ENCODE measurements at places on chromosomes 2 and 18.

DNA sequence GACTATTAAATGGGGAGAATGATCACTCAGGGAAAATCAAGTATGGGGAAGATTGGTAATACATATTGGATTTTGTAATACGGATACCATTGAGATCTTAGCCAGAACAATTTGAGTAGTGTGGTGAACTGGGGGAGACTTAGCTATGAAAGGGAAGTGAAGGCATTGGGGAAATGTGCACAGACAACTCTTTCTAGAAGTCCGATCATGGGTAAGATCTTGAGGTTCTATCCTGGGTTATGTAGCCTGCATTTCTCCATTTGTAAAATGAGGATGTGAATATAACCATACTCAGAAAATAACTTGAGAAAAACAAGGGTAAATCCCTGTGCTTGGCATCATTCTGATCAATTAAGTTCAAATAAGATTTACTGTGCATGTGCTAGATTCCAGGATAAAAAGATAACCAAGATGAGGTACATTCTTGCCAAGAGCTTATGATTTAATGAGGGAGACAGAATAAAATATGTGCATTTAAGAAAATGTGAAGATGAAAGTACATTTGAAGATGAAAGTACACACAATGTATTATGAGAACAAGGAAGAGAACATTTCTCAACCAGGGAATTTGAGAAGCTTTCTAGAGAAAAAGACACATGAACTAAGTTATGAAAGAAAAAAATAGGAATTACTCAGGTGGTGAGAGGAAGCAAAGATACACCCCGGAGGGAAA is 49.5 kb downstream of the SLC40A1 start:
- no peak for DNase-seq

- no peak for DNase-seq
Measured at GRCh38 chr2:24830351-24830750, 37.1 kb downstream of the CENPO start.

DNA sequence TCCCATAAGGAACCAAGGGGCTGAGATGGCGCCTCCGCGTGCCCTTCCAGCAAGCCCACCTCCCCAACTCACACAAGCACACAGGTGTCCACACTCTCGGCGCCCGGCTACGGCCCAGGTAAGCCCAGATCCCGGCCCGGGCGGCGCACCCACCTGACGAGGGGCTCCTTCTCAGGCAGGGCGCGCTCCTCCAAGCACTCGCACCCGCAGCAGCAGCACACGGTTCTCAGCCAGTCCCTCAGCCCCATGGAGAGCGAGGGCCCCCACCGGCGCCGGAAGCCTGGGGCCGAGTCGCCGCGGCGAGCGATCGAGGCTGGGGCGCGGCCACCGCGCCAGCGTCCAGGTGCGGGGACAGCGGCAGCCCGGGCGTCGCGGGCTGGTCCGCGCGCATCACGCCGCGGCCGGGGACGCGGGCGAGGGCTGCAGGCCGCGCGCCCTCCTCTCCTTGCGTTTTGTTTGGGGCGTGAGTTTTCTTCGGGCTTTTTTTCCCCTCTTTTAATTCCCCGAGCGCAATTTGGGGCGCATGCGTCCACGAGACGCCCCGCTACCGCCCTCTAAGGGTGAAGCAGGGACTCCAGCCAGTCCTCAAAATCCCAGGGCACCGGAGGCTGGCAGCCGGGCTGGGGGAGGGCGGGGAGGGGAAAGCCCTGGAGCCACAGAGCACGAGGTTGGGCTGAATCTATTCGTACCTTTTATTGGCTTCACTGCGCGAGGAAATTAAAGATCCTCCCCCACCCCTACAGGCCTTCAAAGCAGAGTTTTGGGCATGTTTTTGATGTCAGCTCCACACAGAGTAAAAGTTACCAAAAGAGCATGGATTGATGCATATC is at the start of gene MREG:
Gene MREG, minus strand, starts transcription at position 472 of the 830 bp plus-strand sequence. Its CDS starts 224 bp downstream, at position 248.
- peak; percentile 84 for DNase-seq

- no peak for DNase-seq
Measured at GRCh38 chr18:78713069-78713468, 266.5 kb upstream of the SALL3 start.

GRCh38 chr2:239769554-239770245 is 255.4 kb downstream of the NDUFA10 start:
- DNase-seq, result no peak

DNA sequence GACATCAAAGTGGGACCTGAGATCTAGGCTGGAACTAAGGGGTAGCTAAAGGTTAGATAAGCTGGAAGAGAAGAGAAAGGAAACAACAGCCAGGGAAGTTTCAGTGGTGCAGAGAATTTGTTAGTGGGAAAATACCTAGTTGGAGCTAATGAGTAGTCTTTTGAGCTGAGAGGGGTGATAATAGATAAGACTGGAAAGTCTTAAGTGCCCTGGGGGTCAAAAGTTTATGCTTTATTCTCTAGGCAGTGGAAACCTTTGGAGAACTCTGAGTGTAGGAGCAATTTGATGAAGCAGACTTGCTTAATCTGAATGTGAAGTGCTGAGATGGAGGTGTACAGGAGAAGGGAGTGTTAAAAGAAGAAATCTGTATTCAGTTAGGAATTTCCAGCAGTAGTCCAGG is 90.8 kb downstream of the CPS1 start:
- DNase-seq, result no peak

DNA sequence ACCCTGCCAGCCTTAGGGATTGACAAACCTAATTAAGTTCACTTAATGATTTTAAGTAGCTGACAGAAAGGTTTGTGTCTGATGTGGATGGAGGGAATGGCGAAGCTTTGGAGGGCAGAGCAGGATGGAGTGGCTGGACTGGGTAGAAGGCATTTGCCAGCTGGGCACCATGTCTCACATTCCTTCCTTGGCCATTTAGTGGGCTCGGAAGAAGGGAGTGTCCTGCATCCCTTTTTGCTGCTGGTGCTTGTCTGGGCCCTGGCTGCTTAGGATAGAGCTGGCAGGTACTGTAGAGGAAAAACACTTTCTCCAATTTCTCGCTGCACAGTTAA is 166.7 kb downstream of the CLIP4 start:
- DNase-seq, result no peak

DNA sequence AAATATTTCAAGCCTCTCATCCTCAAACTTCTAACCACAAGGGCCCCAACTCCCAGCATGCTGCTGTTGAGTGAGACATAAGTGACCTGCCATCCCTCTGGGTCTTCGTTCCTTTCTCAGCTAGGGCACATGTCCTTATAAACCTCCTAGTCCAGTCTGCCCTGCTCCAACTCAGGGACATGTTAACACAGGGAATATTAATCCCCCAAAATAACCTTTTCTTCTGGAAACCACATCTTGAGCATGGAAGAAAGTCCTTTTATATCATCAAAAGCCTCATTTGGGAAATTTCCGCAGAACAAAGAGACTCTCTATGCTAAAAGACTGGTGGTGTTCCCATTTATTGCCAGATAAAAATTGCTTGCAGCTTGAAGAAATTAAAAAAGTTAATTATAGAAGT is 14.4 kb downstream of the TNP1 start:
- no peak for DNase-seq

DNA sequence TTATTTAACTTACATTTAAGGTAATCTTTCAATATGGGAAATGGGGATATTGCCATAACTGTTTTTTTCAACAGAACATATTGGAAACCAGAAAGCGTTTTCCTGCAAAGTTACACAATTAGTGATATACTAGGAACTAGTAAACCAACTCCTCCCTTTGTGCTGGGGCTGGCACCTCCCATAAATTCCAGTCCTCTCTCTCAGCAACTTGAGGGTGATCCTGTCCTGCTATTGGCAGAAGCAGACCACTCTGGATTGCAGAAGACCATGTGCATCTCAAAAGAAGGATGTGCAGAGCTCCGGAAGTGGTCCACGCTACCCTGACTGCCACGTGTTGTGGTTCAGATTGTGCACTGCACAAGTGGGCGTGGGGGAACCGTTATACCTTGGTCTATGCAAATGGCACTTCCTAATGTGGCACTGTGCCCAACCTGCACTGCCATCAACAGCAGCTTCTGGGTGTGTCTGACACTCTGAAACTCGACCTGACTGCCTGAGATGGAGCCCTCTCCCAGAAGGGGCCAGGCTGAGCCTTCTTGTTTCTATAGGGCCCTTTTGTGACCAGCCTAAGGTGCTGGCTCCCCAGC is 219.2 kb downstream of the ZNF516 start:
- DNase-seq, result no peak

- no peak for DNase-seq
Measured at GRCh38 chr2:71153585-71154224, 23.3 kb downstream of the MPHOSPH10 start.

DNA sequence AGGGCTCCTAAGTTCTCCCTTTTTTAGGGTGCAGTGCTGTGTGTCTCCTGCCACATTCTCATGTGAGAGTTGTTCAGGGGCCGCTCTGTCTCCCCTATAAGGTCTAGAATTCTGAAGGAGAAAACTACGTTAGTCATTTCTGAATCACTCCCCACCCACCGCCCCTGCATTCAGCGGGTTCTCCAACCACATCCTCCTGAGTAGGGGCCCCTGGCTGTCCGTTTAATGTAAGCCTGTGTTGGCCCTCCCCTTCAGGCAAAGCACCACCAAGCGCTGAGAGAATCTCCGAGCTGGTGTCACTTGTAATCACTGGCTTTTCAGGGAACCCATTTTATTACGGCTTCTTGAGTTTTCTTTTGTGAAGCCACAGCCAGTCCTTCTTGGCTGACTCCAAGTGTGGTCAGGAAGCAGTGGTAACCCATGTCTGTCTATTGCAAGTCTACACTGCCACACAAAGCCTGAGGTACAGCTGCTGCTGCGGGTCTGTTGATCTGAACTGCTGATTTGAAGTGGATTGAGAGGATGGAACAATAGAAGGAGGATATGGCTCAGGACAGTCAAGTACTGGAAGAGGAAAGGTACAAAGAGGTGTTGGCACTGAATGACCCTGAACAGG is 16.9 kb downstream of the LCT start:
- no peak for DNase-seq

DNA sequence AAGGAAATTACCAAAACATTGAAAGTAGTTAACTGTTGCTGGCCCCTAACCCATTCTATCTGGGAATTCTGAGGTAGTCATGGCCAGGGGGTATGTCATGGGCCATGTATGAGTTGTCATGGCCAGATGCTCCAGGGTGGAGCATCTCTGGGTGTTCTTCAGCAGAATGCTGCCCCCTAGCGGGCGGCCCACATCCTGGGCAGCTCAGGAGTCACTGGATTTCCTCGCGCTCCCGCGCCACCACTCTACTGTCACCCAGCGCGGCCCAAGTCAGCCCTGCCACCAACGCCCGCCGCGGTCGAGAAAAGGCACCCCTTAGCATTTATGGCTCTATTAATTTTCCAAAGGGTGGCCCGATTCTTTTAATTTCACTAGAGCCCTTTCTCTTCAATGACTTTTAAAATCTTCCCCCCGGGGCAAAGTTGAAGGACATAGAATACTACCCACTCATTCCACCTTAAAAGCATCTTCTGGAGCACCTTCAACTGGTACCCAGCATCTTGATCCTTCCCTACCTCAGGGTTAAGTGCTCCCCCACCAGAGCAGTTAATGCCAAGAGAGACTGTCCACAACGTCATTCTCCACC is 41.6 kb downstream of the PKDCC start:
- no peak for DNase-seq

DNA sequence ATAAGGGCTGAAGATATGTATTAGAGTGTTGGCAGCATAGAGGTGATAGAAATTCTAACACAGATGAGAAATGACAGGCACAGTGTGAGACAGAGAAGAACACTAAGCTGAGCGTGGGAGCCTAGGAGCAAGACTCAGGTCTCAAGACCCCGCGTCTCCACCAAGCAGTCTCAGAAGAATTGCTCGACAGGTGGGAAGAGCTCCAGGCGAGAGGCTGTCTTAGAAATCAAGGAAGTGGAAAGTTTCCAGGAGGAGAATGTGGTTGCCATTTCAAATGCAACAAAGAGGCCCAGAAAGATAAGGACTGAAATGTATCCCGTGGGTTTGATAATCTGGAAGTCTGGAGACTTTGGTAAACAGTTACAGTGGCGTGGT is 31.5 kb upstream of the CAB39 start:
- no peak for DNase-seq

- no peak for DNase-seq
Measured at GRCh38 chr2:50820176-50820575, 211.8 kb downstream of the NRXN1 start.

DNA sequence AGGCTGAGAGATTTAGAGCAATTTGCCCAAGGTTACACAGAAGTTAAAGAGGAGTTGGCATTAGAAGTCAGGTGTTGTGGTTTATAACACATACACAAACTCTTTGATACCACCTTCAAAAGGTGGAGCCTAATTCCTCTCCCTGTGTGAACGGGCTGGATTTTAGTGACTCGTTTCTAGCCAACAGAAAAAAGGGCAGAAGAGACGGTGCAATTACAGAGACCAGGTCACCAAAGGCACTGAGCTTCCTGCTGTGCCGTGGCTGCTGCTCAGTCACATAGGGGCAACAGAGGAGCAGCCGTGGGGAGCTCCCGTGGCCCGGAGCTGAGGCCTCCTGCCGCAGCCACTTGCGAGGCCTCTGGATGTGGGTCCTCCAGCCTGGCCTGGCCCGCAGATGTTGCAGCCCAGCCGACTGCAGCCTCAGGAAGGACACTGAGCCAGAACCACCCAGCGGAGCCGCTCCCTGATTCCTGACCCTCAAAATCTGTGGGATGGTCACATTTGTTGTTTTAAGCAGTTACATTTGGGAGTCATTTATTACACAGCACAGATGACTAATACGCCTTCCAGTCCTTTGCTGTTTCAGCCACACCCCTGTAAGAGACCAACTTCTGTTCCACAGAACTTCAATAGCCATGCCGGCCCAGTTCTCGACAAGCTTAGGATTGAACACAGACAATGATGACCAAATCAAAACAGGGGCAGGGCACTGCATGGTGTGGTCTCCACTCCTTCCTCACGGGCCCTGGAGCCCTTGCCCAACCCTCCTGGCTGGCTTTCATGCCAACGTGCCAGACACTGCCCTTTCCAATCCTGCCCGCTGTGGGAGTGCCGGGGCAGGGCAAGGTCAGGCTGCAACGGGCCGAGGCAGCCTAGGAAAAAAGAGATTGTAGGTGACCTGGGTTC is 17.1 kb downstream of the EDAR start:
- DNase-seq, result no peak

GRCh38 chr2:239644011-239644410 is 243.2 kb upstream of the HDAC4 start:
- no peak for DNase-seq

DNA sequence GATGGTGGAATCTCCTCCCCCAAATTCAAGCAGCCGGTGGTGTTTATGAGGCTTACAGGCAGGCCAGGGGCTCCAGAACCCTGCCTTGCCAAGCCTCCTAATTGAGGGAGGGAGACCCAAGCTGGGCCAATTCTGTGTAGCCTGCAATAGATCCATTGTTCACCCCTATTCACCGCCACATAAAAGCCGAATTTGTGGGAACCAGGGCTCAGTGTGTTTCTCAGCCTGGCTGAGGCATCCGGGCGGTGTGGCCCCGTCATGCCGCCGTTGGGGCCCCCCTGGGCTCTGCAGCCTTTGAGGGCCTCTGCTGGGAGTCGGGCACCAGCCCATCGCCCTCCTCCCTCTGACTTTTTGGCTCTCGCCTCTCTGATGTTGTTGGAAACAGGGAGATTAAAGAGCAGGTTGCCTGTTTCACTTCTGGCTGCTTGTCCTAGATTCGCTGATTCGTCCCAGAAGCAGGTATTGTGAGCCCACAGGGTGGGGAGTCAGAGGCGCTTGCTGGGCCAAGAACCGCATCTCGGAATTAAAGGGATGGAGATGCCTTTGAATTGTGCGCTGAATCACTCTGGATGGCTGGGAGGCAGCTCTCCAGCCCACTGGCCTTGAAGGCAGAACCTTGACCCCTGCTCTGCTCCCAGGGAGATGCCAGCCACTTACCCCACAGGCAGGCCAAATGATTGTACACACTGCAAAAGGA is 14.7 kb upstream of the OTOS start:
- no peak for DNase-seq
